ENCODE measurements at places on chromosomes 4 and X.

- no peak for DNase-seq
These were observed 298.7 kb downstream of the CCSER1 start for GRCh38 chr4:90425893-90426292.

GRCh38 chr4:165297626-165298025 lies 29.8 kb upstream of the MSMO1 start:
- DNase-seq: no peak

DNA sequence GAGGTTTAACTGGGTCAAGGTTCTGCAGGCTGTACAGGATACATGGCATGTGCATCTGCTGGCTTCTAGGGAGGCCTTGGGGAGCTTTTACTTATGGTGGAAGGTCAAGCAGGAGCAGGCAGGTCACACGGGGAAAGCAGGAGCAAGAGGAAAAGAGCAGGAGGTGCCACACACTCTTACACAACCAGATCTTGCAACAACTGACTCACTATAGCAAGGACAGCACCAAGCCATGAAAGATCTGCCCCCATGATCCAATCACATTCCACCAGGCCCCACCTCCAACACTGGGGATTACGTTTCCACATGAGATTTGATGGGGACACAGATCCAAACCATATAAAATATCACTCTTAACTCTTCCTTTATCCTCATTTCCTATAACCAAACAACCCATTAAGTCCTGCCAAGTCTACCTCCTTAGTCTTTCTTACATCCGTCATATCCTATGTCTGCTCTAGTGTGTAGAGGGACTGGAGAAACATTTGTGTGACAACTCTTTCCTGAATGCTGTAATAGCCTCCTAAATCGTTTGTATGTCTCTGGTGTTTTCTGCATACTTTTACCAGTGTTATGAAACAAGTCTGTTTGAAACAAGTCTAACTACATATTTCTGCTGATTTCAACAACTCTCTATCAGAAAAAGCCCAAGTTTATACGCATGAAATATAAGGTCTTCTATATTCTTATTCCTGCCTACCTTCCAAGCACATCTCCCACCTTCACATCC lies 8.3 kb upstream of the RAP2C start:
- no peak for DNase-seq

DNA sequence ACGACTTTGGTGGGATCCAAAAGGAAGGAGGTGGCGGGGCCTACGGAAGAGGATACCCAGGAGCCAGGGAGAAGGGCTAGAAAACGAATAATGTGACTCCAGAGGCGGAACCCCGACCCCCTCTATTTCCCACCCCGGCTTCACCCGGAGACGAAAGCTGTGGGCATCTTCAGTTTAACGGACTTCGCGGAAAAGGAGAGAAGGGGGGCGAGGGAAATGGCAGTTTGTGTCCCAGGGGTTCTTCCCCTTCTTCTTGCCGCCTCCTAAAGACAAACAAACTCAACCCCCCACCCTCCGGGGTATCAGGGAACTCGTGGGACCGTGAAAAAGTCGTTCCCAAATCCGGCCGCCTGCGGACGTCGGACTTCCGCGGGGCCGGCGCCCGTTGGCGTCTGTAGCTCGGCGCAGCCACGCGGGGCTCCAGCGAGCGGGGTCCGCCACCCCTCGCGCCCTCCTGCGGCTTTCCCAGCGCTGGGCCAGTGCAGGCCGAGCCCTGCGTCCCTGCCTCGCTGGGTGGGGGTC lies 3.6 kb upstream of the LEF1 start:
- no peak for DNase-seq

GRCh38 chr4:69095301-69095731 lies 958 bp upstream of the UGT2B7 start:
- no peak for DNase-seq

DNA sequence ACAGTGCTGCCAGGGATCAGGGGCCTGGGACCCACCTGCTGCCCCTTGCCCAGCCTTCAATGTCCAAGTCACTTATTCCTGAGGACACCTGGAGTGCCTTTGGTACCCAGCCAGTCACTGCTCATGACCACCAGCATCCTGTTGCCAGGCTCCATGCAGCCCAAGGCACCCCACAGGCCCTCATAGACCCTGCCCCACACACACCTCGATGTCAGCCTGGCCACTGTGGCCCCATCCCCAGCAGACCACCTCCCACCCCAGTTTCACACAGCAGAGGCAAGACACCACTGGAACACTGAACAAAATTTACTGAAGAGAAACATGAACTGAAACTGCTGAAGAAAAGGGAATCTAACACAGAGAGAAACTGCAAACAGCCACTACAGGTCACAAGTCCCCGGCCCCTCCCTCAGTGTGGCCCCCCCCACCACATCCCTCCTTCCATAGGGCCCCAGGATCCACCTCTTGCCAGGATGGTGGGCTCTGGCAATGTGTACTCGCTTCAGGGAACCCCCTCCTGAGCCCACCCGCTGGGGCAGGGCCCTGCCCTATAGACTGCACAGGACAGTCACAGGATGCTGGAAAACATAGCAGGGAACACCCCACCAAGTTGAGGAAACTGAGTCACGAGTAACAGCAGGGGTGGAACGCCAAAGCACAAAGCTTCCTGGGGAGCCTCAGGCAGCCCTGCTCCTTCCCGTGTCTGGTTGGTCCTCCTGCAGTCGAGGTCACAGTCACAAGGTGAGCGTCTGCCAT lies 5.2 kb downstream of the PNMA5 start:
- DNase-seq: no peak

DNA sequence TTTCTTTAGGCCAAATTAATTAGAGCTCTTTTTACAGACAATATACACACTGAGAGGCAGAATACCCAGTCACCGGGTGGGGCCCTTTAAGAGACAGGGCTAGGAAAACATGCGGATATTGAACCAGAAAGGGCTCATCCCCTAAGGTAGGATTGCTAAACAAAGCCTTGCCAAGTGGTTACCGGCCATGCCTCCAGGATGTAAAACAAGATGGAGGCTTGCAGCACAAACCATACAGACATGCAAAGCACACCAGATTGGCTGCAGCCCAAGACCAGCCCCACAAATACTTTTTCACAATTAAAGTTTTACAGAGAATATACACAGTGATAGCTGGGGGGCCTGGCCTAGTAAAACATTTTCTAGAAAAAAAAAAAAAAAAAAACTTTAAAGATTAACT lies 210.0 kb downstream of the KLHL4 start:
- DNase-seq: no peak

DNA sequence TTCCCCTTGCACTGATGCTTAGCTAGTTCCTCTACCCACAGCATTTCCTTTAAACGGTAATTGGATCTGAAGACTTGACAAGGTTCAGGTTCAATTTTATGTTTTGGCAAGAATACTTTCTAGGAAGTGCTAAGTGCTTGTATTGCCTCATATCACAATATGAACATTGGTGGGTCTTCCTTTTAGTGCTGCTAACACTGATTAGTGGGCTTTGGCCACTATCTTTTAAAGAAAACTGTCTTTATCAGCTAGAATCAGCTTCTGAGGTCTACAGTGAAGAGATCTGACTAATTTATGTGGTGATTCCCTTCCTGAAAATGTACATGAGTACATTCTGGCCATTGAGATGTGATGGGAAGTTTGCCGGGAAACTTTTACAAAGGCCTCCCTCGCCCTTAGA lies 316.7 kb upstream of the KLF3 start:
- DNase-seq: no peak

DNA sequence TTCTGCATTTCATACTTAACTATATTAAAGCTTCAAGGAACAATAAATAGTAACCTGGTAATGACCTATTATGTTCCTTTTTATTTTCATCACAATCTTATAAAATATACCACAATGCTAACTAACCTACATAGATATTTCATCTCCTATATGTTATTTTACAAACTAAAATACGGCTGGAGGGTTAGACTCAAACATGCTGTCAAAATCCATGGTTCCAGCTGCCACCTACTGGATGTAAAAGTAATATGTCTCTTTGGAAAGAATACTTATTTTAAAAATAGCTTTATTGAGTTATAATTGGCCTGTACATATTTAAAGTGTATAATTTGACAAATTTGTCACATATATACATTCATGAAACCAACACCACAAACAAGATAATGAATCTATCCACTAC lies 15.0 kb downstream of the RGN start:
- DNase-seq: no peak

DNA sequence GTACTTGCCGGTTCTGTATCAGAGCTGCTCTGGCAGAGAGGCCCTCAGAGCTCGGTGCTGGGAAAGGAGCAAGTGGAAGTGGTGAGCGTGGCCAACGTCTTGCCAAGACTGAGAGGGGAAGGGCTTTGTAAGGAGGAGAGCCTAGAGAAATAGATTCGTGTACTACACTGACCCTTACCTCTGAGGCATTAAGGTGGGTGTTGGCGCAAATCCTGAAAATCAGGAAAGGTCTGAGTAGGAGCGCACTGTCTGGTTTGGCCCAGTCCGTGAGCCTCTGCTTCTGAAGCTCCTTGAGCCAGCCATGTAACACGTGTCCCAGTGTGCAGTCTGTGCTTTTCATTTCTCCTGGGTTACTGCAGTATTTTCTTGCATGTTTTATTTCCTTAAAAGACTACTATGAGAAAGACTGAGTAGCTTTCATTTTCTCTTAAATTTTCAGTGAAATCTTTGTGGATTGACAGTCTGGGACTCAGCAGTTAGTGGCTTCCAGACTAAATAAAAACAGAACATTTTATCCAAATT lies 140.5 kb downstream of the SOWAHB start:
- no peak for DNase-seq

GRCh38 chrX:30653415-30654131 lies at the start of gene GK:
GK (plus strand) TSS chrX:30653423; CDS start chrX:30653538, 115 bp downstream.
- no peak for DNase-seq

GRCh38 chr4:1154523-1155182 lies 17.7 kb downstream of the SPON2 start:
- DNase-seq: no peak

DNA sequence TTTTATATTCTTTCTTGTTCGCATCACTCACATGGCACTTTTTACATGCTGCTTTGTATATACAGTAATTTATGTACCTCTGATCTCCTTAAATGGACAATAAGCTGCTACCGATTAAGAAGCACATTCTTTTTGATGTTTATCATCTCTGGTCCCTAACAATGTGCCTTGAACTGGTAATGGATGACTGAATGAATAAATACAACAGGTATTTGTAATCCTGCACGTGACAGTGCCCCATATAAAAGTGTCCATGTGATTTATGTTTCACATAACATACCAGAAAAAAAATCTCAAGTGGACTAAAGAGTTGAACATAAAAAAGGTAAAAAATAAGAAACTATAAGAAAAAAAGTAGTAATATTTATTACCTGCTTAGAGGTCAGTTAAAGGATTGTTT lies 7.7 kb upstream of the SLAIN2 start:
- no peak for DNase-seq

GRCh38 chr4:183264614-183265013 lies 55.5 kb downstream of the CLDN22 start:
- no peak for DNase-seq

DNA sequence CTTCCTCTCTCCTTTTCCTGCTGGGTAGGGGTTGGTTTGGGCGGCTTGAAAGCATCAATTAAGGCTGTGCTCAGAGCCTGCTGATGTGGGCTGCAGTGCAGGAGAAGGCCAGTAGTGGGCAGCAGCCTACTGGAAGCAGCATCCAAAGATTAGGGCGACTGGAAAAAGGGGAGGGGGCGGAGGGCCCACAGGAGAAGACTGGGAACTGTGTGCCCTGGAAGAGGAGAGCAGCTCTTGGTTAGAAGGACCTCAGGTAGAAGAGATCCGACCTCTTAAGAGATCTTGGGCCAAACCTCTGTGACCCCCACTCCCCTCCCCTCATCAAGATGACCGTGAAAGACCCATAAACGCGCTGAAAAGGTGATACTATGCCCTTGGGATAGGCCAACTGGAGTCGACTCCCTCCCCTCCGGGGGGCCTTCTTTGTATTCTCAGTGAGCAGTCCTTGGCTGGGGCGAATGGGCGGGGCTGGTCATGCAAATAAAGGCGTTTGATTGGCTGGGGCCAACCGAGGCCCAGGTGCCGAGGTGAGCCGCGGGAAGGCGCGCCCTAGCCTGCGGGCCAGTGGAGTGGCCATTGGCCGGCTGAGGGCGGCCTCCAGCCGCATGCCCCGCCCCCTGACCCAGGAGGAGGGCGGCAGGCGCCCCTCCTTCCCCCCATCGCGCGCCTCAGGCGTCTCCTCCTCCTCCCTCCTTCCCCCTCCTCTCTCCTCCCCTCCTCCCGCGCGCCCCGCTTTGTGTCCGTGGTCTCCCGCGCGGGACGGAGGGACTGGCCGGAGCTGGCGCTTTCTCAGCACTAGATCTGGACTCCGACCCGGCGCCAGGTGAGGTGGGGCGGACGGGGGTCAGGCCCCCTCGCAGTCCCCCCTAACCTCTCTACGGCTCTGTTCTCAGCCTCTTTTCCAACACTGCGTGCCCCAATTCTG lies 10.1 kb downstream of the DLG3 start:
- DNase-seq: no peak
